CD8-positive, alpha-beta memory T cell (primary cell): ENCODE measurements at places on chromosomes 2 and 18. TPM values are rescaled to one million over a fixed set of nuclear protein-coding genes. Genes with fewer than 3 reads are reported as not detected.

DNA sequence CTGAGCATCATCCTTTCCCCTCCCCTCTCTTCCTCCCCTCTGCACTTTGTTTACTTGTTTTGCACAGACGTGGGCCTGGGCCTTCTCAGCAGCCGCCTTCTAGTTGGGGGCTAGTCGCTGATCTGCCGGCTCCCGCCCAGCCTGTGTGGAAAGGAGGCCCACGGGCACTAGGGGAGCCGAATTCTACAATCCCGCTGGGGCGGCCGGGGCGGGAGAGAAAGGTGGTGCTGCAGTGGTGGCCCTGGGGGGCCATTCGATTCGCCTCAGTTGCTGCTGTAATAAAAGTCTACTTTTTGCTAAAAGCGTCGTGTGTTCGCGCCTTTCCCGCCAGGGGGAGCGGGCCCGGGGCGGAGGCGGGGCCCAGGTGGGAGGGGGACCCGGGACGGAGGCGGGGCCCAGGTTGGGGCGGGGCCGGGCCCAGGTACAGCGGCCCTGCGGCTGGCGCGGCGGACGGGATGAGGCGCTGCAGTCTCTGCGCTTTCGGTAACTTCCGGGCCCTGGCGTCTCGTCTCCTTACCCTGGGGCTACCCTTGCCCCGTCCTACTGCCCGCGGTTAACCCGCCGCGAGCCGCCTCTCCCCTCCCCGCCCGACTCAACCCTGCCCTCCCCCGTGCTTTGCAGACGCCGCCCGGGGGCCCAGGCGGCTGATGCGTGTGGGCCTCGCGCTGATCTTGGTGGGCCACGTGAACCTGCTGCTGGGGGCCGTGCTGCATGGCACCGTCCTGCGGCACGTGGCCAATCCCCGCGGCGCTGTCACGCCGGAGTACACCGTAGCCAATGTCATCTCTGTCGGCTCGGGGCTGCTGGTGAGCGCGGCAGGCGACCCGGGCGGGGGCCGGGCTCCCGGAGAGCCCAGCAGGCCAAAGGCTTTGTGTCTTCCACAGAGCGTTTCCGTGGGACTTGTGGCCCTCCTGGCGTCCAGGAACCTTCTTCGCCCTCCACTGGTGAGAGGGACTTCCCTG, at the start of gene KRTCAP3:
KRTCAP3 (plus strand) TSS at position 424 of the 962 bp plus-strand sequence; CDS start at position 456, 32 bp downstream.
- peak; percentile 48 for DNase-seq
- no peak within 1 kb of the TSS for H3K27ac ChIP-seq
- no peak within 1 kb of the TSS for H3K4me3 ChIP-seq
- H3K27me3 ChIP-seq, result no peaks in the 10 kb centered on the region
- H3K4me1 ChIP-seq, result no peaks in the 10 kb centered on the region

GRCh38 chr2:142980246-142981068, 103.0 kb downstream of the KYNU start:
- no peak overlapping the region for H3K4me3 ChIP-seq

DNA sequence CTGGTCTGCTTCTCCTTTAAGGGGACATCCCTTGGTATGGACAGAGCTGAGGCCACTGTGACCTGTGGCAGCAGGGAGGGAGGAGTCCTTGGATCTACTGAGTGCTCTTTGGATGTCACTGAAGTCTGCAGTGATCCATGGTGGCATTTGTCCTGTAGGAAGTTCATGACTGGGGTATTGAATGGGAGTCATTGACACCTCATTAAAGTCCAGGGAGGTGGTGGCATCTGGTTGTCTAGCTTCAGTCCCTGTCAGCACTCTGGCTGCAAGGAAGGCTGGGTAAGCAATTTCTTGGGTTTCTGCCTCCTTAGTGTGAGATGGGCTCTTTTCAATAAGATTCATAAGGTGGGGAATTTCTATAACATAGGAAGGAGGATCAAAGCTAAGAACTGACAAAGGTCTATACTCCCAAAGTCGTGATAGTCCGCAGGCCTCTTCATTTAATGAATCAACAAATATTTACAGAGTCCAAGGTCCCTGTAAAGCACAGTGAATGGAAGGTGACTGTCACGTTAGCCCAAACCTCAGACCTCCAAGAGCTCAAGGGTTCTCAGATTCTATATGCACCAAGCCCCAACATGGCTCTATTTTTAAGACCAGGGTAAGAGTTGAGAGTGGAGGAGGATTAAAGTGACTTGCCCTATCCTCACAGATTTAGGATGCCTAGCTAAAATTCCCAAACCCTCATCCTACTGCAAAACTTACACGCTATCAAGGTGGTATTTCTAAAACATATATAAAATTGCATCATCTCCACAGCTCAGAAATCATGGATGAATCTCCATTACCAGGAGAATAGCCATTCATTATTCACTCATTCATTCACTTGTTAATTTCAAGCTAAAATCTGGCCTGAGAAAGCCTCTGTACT, 40.2 kb downstream of the THNSL2 start:
- H3K4me3 ChIP-seq, result no peak overlapping the region
- no peaks in the 10 kb centered on the region for H3K4me1 ChIP-seq
- no peak for DNase-seq
- no peaks in the 10 kb centered on the region for H3K36me3 ChIP-seq
- no peak overlapping the region for H3K27ac ChIP-seq

GRCh38 chr2:111657351-111657975, 226.5 kb downstream of the ANAPC1 start:
- no peak overlapping the region for H3K27ac ChIP-seq
- no peaks in the 10 kb centered on the region for H3K27me3 ChIP-seq
- DNase-seq, result no peak
- H3K4me3 ChIP-seq, result no peak overlapping the region
- no peaks in the 10 kb centered on the region for H3K4me1 ChIP-seq
- H3K36me3 ChIP-seq, result no peaks in the 10 kb centered on the region

DNA sequence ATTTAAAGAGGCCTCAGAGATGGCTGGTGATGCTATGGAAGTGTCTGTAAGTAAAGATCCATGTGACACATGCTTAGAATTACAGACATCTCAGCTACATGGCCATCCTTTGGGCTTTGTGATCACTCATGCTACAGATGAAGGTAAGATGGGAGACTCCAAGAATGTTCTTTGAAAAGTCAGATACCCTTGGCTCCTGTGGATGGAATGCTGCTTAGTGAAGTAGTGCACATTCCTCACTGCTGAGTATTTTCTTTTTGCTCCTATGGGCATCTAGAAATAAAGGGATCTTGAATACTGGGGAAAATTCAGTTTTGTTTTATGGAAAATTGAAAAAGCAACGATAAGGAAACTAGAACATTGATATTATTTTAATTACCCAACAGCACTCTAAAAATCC, 55.2 kb upstream of the REV1 start:
- no peak overlapping the region for H3K4me3 ChIP-seq
- H3K27me3 ChIP-seq, result peaks cover 2% of the 10 kb centered on the region
- no peak overlapping the region for H3K27ac ChIP-seq
- H3K4me1 ChIP-seq, result no peaks in the 10 kb centered on the region
- H3K36me3 ChIP-seq, result no peaks in the 10 kb centered on the region

- H3K4me1 ChIP-seq, result no peaks in the 10 kb centered on the region
- H3K27me3 ChIP-seq, result no peaks in the 10 kb centered on the region
- H3K36me3 ChIP-seq, result no peaks in the 10 kb centered on the region
- no peak for DNase-seq
- H3K4me3 ChIP-seq, result no peak overlapping the region
Observed at GRCh38 chr18:9814431-9814830, 71.3 kb upstream of the TXNDC2 start.

GRCh38 chr2:236507393-236508085, 62.1 kb upstream of the ACKR3 start:
- peaks cover 4% of the 10 kb centered on the region for H3K4me1 ChIP-seq
- H3K36me3 ChIP-seq, result no peaks in the 10 kb centered on the region
- H3K27ac ChIP-seq, result no peak overlapping the region
- peak; percentile 34 for DNase-seq
- no peaks in the 10 kb centered on the region for H3K27me3 ChIP-seq

DNA sequence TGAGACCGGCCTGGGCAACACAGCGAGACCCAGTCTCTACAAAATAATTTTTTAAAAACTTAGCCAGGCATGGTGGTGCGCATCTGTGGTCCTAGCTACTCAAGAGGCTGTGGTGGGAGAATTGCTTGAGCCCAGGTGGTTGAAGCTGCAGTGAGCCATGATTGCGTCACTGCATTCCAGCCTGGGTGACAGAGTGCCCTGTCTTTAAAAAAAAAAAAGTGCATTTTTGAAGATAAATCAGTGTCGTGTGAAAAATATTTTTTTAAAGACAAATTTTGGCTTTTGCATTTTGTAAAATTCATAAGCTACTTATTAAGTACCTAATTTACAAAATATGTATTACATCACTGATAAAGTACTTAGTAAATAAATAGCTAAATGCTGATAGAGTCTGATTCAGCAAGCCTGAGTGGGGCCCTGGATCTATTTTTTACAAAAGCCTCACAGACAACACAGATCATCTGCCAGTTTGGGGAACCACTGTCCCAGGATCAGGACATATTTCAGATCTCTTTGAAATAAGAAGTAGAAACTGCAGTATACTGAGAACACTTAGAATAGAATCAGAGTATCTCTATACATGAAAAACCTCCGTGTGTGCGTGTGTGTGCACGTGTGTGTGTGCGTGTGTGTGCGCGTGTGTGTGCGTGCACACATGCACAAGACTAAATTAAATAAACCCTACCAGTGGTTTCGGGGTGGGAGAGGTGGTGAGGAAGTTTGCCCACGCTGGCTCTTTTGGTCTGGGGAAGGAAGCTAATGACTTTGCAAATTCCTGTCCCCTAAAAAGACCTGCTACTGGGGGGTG, 61.6 kb downstream of the AAK1 start:
- DNase-seq, result no peak
- peaks cover 95% of the 10 kb centered on the region for H3K4me1 ChIP-seq
- H3K36me3 ChIP-seq, result no peaks in the 10 kb centered on the region

DNA sequence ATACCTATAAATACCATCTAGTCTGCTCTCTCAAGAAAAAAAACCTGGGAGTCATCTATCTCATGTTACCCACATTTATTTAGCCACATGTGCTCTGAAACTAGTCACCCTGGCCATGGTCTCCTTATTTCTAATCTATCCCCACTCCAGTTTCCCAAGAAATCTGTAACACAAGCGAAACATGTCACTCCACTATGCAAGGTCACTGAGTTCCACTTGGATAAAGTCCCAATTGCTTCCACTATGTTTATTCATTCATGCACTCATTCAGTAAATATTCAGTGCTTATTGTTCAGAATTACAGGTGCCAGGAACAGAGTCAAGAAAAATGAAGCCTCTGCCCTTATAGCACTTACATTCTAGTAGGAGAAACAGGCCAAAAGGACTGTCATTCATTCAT, 369.4 kb upstream of the CYRIA start:
- no peak overlapping the region for H3K27ac ChIP-seq
- no peaks in the 10 kb centered on the region for H3K4me1 ChIP-seq
- H3K36me3 ChIP-seq, result no peaks in the 10 kb centered on the region
- H3K4me3 ChIP-seq, result no peak overlapping the region
- H3K27me3 ChIP-seq, result no peaks in the 10 kb centered on the region

DNA sequence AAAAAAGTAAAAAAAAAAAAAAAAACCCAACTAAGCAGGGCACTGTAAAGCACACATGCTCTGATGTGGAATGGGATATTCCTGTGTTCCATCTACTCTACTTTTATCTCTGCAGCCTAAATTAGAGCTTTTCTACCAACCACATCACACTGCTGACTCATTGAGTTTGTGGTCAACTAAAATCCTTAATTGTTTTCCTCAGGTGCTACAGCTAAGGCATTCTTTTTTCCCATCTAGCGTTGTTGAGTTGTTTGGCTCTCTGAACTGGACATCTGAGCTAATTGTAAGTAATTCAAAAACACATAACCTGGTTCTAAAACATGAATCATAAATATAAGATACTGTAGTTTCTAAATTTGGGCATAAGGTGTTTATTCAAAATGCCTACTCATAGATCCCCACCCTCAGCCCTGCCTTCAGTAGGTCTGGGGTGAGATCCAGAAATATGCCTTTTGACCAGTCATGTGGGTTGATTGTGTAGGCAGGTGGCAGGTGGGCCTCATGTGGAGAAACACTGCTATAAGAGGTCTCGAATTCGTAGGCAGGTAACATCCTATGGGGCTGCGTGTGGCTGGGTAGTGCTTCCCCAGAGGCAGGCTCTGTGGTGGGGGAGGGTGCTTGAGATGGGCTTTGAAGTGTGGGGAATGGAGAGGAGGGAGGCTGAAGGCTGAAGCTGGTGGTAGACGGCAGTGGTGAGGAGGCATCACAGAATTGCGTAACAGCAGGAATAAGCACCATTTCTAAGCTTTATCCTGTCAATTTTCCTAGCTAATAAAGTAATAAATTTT, 27.2 kb downstream of the ANKRD29 start:
- DNase-seq, result no peak
- H3K27ac ChIP-seq, result no peak overlapping the region
- H3K27me3 ChIP-seq, result peaks cover 3% of the 10 kb centered on the region

- no peak overlapping the region for H3K27ac ChIP-seq
- H3K4me3 ChIP-seq, result no peak overlapping the region
- DNase-seq, result no peak
- H3K36me3 ChIP-seq, result no peaks in the 10 kb centered on the region
- H3K4me1 ChIP-seq, result peaks cover 92% of the 10 kb centered on the region
- H3K27me3 ChIP-seq, result no peaks in the 10 kb centered on the region
Observed at GRCh38 chr2:232319067-232319802, 59.3 kb upstream of the ALPP start.

DNA sequence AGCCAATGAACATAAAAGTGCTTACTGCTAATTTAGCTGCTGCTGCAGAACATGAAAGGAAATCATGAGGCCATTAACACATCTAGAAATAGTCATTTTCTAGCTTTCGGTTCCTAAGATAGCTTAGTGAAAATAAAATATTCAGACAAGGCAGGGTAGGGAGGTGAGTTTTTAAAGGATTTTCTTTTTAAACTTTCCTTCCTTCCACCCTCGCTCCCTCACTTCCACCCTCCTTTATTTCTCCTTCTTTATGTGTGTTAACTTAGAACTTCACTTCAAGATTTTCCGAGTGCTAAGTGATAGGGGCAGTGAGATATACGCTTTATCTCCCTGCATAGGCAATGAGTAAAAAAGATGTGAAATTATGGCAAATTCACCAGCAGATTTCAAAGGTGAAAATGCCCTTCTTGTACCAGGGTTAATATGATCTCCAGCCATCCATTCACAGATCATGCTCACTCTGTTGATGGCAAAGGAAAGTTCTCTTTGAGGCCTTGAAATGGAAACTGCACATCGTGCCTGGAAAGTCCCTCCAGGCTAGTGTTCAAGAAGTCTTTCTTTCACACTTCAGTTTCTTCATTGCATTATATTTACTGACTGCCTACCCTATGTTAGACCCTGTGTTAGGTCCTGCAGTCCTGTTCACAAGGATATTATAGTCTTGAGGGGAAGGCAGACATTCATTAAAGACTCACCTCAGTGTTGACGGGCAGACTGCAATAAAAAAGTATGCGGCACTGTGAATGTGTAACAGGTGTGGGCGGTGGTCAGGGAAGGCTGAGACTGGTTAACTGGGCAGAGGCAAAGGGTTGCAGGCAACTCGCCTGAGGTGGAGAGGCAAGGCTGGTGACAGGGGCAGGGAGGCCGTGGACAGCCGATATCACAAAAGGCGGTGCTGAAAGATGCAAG, 200.8 kb downstream of the PLCL1 start:
- no peaks in the 10 kb centered on the region for H3K36me3 ChIP-seq
- no peak overlapping the region for H3K27ac ChIP-seq
- peaks cover 6% of the 10 kb centered on the region for H3K4me1 ChIP-seq

The MALL gene
- 0.38 TPM for polyA plus RNA-seq

The CRYBA2 gene
- polyA plus RNA-seq, result not detected

The RAD51AP2 gene
- not detected for polyA plus RNA-seq

The EFHD1 gene
- 1.6 TPM for polyA plus RNA-seq
